ENCODE measurements at places on chromosomes 7 and 10.
A peak's percentile ranks its signal among the peaks of the same experiment; 100 is the strongest.

DNA sequence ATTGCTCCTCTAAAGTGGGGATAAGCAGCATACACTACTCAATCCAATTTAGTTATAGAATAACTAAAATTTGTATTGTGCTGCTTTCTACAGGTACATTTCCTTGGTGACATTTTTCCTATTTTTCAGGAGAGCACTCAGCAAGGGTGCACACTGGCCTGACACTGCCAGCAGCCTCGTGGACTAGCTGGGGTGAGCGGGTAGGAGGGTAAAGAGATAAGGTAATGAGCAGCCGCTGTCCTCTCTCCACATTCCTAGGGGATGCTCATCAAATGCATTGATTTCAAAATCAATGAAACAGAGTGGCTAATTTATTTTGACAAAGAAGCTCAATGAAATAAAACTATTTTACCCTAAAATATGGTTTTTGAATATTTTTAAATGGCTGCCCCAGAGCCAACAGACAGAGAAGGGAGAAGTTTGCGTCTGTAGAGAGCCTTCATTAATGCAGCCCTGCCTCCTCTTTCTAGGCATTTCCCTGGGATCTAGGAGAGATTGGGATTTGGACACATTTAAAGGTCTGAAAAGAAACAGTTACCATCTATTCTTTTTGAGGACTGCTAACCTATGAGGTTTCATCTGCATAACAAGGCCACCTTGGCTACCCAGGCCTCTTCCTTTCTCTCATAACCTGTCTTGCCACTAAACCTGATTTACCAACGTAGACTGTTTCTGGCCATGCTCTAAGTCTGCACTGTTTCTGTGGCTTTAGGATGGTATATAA lies 561.0 kb downstream of the IPMK start:
- DNase-seq, result no peak

DNA sequence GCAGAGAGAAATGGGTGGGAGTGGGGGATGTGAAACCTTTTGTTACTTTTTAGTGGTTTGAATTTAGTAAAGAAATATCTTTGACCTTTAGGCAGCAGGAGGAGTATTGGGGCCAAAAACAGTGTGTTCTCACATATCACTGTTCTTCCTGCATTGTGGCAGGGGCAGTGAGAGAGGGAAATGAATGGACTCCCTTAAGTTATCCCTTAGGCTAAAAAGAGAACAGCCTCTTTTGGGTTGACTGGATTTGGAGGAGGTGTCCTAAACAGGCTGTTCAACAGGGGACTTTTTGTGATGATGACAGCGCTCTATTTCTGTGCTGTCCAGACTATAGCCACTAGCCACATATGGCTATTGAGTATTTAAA lies 22.3 kb downstream of the ZNF775 start:
- DNase-seq, result no peak

DNA sequence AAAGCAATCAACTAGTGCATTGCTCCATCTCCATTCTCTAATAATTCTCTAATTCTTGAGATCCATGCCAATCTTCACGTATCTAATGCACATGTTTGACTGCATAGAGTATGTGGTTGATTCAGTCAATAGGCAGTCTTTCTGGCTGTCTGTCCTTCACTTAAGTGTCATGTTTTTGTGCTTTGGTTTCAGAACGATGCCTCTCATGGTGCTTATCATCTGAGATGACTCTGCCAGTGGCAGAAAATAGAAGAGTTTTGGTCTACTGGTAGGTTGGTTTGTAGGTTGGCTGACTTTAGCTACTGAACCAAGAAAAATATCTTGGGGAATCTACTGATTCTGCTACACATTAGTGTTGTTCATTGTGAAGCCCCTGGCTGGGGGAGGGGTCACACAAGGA lies 364.2 kb downstream of the SFMBT2 start:
- DNase-seq, result no peak

- DNase-seq, result peak; percentile 73
Observed at GRCh38 chr7:20401861-20402746, 71.4 kb downstream of the ITGB8 start.

GRCh38 chr7:29337546-29338116 lies 143.1 kb downstream of the CHN2 start:
- DNase-seq, result no peak

DNA sequence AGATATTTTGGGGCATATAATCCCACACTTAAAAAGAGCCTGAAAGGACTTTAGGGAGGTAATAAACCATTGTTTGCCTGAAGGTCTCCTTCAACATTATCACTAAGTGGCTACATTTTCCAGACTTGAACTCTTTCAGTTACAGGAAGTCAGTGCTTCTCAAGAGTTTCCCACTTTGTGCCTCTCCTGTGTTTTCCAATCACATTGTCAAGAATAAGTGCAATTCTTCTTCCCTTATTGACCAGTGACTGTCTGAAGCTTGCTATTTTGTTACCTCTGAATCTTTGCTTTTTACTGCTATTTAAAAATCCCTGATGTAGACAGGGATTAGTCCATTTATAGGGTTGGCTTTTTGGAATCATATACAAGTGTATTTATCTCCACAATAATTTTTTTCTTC lies 346.7 kb upstream of the ANKRD30A start:
- DNase-seq, result no peak

DNA sequence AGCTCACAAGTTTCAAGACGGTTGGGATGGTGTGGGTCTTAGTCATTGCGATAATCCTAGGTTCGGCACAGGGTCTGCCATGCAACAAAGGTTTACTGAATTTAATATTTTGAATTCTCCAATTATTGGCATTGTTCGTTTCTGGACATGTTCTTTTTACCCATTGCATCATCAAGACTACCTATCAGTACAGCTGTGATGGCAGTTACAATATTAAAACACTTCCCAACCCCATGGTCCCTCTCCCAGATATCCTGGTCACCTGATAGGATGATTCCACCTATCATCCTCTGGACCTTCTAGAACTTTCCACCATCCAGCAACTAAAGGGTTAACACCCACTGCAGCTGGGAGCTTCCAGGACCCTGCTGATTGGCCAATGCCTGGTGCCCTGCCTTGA lies 377.8 kb upstream of the PRKCQ start:
- DNase-seq, result no peak

- DNase-seq, result no peak
Observed at GRCh38 chr7:114785496-114785895, 136.4 kb upstream of the MDFIC start.

DNA sequence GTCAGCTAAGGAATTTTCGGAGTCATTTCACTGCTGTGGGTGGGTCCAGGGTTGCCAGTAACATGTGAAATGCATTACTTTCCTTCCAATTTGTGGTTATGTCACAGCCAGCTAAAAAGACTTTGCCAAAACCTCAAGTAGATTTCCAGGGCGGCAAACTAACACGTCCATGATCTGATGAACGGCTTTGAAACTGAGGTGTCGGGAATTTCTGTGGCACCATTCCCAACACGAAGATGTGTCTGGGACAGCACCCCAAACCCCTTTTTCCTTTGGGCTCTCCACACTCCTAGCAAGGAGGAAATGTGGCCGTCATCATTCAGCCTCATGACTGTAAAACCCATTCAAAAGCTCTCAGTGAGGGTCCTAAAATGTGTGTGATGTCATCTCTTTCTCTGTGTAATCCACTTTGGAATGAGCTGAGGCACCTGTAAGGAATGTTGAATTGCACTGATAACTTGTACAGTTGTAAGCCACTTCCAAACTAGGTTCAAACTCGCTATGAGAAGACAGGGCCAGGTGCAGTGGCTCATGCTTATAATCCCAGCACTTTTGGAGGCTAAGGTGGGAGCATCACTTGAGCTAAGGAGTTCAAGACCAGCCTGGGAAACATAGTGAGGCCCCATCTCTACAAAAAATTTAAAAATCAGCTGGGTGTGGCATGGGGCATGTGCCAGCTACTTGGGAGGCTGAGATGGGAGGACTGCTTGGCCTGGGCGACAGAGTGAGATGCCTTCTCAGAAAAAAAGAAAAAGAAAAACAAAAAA lies 146.1 kb upstream of the FRMD4A start:
- peak; percentile 33 for DNase-seq

DNA sequence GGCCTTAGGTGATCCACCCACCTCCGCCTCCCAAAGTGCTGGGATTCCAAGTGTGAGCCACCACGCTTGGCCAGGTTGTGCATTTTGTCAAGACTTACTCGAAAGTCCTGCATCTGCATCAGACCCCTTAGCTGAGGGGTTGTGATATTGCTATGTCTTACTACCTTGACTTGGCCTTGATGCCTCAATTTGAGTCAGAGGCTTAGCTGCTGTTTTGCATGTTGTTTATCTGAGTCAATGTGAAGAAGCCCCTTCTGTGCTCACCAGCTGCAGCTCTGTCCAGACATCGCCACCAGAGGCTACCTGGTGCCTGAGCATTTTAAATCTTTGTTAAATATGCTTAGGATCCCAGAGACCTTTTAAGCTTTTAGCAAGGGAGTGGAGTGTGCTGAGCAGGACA lies 18.1 kb downstream of the UBE2D4 start:
- DNase-seq, result no peak

GRCh38 chr10:2949948-2950354 lies 117.4 kb upstream of the PFKP start:
- DNase-seq, result no peak

GRCh38 chr10:97991871-97992270 lies 38.5 kb downstream of the CRTAC1 start:
- DNase-seq, result no peak
